ENCODE measurements at places on chromosomes 7 and 10. TPM values are rescaled to one million over a fixed set of nuclear protein-coding genes. Genes with fewer than 3 reads are reported as not detected.

Gene ATG9B
- 0.75 TPM for polyA plus RNA-seq

- DNase-seq: no peak
Measured at GRCh38 chr10:104113376-104113956, 8.5 kb upstream of the SFR1 start.

GRCh38 chr10:112585960-112586359 is 138.9 kb downstream of the VTI1A start:
- no peak for DNase-seq

DNA sequence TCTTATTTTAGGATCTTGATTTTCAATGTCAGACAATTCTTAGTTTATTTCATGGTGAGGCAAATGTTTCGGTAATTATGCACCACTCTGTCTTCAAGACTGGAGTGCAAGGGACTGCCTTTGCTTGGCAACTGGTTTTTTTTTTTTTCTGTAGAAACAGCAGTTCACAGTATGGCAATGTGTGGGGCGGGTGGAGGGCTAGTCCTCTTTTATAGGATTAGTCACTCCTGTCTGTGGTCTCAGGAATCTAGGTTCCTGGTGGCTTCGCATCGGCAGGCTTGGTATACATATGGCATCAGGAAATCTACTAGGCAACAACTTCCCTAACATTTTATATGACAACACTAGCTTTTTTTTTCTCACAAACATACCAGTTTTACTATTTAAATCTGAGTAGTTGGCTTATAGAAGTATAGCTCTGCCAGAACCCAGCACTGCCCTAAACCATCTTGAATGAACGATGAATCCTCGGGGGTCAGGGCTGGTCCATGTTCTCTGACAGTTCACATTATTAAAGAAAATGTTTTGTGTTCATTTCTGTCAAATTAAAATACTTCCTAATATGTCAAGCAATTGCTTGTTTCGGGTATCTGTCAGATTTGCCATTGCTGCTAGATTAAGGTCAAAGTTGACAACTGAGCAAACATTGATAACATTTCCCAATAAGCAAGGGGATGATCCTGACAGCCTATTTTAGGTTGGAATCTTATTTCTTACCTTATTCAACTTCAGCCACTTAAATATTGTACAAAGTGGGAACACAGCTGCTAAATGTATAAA is 289.7 kb upstream of the VSTM2A start:
- no peak for DNase-seq

DNA sequence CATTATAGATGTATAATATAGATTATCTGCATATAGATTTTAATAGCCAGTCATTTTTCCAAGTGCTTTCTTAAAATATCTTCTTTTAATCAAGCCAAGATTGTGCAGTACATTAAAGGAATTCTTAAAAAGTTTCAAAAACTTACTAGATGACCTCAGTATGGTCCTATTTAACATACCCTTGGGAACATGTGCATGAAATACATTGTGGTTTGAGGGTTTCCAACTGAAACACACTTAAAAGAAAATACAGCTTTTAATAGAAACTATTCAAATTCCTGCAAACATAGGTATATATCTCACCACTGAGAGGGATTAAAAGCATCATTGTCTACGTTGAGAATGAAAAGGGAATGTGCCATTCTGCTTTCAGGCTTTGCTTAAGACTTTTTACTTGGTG is 364.9 kb downstream of the SUGCT start:
- DNase-seq: no peak
